ENCODE measurements at places on chromosomes 7 and 10. TPM values are rescaled to one million over a fixed set of nuclear protein-coding genes. Genes with fewer than 3 reads are reported as not detected.

Gene SPAM1
- 0.62 TPM for total RNA-seq

Gene SPDYE16
- total RNA-seq = 0.51 TPM

Gene SNCG
- 38.5 TPM for total RNA-seq

Gene GIMAP1
- total RNA-seq = 3.9 TPM

Gene SOSTDC1
- 3.0 TPM for total RNA-seq

Gene NDUFA5
- total RNA-seq = 53.3 TPM

GRCh38 chr7:148962823-148963582 lies 65.3 kb downstream of the PDIA4 start:
- peak overlapping the region; percentile 35 for H3K4me3 ChIP-seq
- H3K27ac ChIP-seq = peak overlapping the region; percentile 49
- no peaks in the 10 kb centered on the region for H3K27me3 ChIP-seq
- no peaks in the 10 kb centered on the region for H3K36me3 ChIP-seq
- peak; percentile 55 for DNase-seq
- no peaks in the 10 kb centered on the region for H3K4me1 ChIP-seq

- no peaks in the 10 kb centered on the region for H3K4me1 ChIP-seq
- no peaks in the 10 kb centered on the region for H3K27me3 ChIP-seq
- H3K36me3 ChIP-seq = no peaks in the 10 kb centered on the region
- DNase-seq = no peak
- no peak overlapping the region for H3K4me3 ChIP-seq
Measured at GRCh38 chr7:152126741-152127140, 101.3 kb downstream of the GALNT11 start.

DNA sequence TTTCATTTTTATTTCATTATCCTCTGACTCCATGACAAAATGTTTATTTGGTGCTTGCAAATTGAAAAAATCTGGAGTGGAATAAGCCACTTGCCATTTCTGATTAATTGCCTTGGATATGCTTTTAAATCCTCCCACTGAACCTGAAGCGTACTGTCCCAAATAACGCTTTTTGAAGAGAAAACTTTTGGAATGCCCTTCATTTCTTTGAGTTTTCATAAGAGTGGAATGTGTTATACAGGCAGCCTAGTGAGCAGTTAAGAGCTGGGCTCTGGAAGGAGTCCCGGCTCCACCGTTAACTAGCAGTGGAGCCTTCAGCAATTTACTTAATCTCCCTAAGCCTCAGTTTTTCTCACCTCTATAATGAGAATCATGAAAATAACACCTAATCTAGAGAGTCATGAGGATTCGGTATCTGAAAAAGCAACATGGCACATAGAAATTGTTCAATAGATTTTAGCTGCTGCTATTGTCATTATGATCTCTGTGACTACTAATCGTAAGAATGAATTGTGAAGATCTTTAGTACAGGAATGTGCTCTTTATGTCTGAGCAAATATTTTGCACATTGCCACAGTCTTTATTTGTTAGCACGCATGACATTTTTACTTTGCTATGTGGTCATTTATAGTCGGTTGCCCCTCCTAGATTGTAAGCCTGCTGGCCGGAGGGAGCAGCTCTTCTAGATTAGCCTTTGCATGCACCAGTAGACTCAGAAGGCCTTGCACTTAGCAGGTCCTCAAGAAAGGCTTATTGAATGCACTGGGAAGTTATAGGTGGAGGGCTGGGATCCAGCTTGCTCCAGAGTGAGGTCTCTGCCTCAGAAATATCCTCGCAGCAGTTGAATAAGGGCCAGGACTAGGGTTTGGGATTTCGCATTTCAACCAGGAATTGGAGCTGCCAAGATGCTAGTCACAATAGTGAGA lies 59.4 kb downstream of the PLCE1 start:
- no peaks in the 10 kb centered on the region for H3K36me3 ChIP-seq
- no peak overlapping the region for H3K27ac ChIP-seq
- DNase-seq = no peak
- no peaks in the 10 kb centered on the region for H3K27me3 ChIP-seq
- no peak overlapping the region for H3K4me3 ChIP-seq

DNA sequence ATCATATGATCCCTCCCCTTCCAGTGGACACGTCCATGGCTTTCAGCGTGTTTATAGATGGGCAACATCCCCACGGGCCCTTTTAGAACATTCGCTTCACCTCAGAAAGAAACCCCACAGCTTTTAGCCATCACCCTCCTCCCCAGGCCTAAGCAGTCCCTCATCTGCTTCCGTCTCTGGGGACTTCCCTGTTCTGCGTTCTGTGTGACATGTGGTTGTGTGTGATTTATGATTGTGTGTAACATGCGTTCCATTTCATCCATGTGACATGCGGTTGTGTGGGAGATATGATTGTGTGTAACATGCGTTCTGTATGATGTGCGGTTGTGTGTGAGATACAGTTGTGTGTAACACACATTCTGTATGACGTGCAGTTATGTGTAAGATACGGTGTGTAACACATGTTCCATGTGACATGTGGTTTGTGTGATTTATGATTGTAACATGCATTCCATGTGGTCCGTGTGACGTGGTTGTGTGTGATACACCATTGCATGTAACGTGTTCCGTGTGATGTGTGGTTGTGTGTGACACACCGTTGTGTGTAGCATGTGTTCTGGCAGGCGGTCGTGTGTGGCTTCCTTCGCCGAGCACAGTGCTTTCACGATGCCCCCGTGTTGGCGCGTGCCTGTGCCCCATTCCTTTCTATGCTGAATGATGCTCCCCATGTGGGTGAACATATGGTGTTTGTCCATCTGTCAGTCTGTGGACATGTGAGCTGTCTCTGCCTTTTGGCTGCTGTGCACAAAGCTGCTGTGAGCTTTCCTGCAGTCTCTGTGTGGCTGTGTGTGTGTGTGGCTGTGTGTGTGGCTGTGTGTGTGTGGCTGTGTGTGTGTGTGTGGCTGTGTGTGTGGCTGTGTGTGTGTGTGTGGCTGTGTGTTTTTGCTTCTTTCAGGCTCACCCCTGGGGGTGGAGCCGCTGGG lies 26.2 kb downstream of the PWWP2B start:
- no peaks in the 10 kb centered on the region for H3K27me3 ChIP-seq
- peaks cover 33% of the 10 kb centered on the region for H3K4me1 ChIP-seq
- H3K27ac ChIP-seq = peak overlapping the region; percentile 85
- no peaks in the 10 kb centered on the region for H3K36me3 ChIP-seq
- no peak for DNase-seq
- no peak overlapping the region for H3K4me3 ChIP-seq

DNA sequence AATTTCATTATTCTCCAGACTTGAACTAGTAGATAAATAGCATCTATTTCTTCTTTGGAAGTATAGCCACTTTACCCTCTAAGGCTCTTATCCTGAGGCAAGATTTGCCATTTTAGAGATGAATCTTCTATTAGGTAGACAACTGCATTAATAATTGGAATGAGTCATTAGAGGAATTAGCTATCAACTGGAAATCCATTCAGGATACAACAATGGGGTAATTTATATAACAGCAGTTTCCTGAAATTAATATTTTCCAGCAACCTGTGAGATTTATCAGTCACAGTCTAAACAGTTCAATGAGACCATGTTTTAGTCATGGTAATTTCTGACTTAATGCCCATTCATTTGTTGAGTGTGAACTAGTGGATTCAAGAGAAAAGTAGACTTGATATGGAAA lies 928.6 kb upstream of the MBL2 start:
- DNase-seq = no peak
- no peaks in the 10 kb centered on the region for H3K36me3 ChIP-seq
- no peak overlapping the region for H3K27ac ChIP-seq
- H3K4me1 ChIP-seq = no peaks in the 10 kb centered on the region
- no peaks in the 10 kb centered on the region for H3K27me3 ChIP-seq

DNA sequence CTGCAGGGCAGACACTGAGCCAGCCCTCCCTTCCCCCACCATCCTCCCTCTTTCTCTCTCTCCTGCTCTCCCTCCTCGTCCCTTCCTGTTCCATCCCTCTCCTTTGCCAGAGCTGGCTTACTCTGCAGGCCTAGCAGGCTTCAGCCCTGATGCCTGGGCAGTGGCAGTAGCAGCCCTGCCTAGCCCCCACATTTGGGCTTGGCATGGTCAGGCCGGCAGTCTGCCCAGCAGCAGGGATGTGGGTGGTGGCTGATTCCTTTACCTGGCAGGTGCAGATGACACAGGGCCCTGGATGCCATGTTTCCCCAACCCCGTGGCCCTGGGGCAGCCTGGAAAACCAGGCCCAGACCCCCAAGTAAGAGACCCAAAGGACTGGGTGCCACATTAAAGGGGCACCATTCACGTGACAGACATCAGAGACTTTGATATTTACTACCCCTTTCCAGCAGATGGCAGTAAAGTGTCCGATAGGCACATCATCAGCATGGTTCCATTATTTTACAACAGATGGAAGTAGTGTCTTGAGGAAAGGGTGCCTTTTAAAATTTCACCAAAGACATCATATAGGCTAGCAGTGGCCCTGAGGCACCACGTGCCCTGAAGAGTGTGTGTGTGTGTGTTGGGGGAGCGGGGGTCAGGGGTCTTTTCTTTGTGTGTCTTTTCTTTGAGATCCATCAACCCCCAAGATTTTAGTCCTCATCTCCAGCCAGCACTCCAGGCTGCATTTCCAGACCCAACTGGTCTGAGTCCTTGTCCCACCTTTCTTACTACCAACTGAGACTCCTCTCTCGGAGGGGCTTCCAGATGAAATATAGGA lies 5.9 kb downstream of the KCP start:
- H3K4me3 ChIP-seq = no peak overlapping the region
- no peaks in the 10 kb centered on the region for H3K27me3 ChIP-seq
- no peaks in the 10 kb centered on the region for H3K4me1 ChIP-seq
- no peak for DNase-seq
- no peaks in the 10 kb centered on the region for H3K36me3 ChIP-seq
- no peak overlapping the region for H3K27ac ChIP-seq

DNA sequence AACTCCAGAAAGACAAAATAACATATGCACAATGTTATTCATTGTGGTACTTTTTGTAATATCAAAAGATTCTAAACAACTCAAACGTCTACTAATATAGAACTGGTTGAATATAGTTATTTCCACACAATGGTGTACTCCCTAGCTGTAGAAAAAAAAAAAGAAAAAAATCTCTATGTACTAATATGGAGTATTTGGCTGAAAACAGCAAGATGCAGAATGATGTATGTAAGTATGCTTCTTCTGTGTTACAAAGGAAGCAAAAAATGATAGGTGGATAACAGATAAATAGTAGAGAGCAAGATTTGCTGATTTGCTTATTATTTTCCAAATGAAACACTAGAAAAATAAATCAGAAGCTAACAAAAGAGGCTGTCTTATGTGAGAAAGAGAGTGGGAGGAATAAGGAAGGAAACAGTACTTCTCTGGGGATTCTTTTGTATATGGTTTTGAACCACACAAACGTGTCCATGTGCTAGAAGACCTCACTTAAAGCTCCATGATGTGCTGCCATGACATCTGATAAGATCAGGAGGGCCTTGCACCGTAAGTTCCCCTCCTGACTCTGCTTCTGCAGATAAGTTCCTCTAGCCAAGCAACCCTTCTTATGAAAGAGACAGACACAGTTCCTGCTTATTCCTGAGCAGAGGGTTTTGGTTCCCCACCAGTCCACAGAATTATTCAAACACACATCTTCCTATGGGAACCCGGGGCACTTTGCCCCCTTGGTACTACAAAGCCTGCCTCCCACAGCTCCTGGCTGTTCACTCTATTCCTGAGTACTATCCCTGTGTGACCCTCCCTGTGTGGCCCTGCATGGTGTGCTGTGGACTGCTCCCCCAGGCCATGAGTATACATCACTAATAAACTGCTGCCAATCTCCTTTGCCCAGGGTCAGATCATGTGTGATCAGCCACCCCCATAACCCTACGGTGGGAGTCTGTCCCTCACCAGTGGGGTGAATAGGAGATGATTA lies 159.1 kb downstream of the CCDC71L start:
- no peak overlapping the region for H3K4me3 ChIP-seq
- H3K27me3 ChIP-seq = no peaks in the 10 kb centered on the region
- no peaks in the 10 kb centered on the region for H3K36me3 ChIP-seq
- no peak overlapping the region for H3K27ac ChIP-seq

DNA sequence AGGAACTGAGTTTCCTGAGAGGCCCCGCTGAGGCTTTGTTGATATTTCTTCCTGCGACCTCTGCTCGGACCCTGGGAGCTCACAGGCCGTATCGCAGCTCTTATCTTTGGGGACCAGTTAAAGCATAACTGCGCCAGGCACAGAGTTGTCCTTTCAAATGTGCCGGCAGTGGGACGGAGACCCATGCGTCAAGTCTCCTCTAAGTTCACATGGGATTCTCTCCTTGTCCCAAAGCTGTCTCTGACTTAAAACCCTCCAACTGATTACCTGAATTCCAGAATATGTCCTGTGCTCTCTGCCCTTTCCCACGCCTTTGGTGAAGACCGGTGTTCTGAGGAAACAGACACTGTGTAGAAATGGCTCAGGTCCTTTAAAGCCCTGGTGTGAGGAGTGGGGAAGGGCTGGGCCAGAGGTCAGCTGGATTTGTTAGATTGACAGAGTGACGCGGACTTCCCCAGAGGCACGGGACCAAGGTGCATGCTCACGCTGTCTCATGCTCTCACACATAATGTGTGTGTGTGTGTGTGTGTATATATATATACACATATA lies 169.8 kb downstream of the EGFR start:
- peak overlapping the region; percentile 8 for H3K27ac ChIP-seq
- no peak overlapping the region for H3K4me3 ChIP-seq
- H3K4me1 ChIP-seq = peaks cover 14% of the 10 kb centered on the region

- peak overlapping the region; percentile 79 for H3K27ac ChIP-seq
- H3K4me1 ChIP-seq = peaks cover 4% of the 10 kb centered on the region
Measured at GRCh38 chr10:122142641-122143237, 128.4 kb upstream of the BTBD16 start.

- H3K4me3 ChIP-seq = no peak overlapping the region
- no peaks in the 10 kb centered on the region for H3K27me3 ChIP-seq
- DNase-seq = no peak
- no peaks in the 10 kb centered on the region for H3K36me3 ChIP-seq
- no peak overlapping the region for H3K27ac ChIP-seq
Measured at GRCh38 chr10:70613941-70614340, 11.4 kb upstream of the PRF1 start.

GRCh38 chr10:74544106-74544505 lies 282.3 kb upstream of the KAT6B start:
- no peaks in the 10 kb centered on the region for H3K4me1 ChIP-seq
- no peak overlapping the region for H3K27ac ChIP-seq
- no peak for DNase-seq
- H3K4me3 ChIP-seq = no peak overlapping the region
- H3K36me3 ChIP-seq = no peaks in the 10 kb centered on the region

GRCh38 chr7:80482950-80483349 lies 28.9 kb downstream of the GNAT3 start:
- no peaks in the 10 kb centered on the region for H3K36me3 ChIP-seq
- no peak for DNase-seq
- H3K4me3 ChIP-seq = no peak overlapping the region
- no peaks in the 10 kb centered on the region for H3K27me3 ChIP-seq
- H3K4me1 ChIP-seq = no peaks in the 10 kb centered on the region
- no peak overlapping the region for H3K27ac ChIP-seq

- no peak overlapping the region for H3K27ac ChIP-seq
- no peak overlapping the region for H3K4me3 ChIP-seq
- DNase-seq = no peak
- H3K27me3 ChIP-seq = no peaks in the 10 kb centered on the region
- H3K36me3 ChIP-seq = no peaks in the 10 kb centered on the region
Measured at GRCh38 chr7:96441436-96442084, 119.7 kb upstream of the SLC25A13 start.

- no peak overlapping the region for H3K4me3 ChIP-seq
- no peak for DNase-seq
- no peaks in the 10 kb centered on the region for H3K36me3 ChIP-seq
- no peak overlapping the region for H3K27ac ChIP-seq
- no peaks in the 10 kb centered on the region for H3K27me3 ChIP-seq
Measured at GRCh38 chr10:12595936-12596576, 246.7 kb downstream of the CAMK1D start.

GRCh38 chr7:107917763-107918651 lies 27.0 kb downstream of the DLD start:
- H3K27me3 ChIP-seq = no peaks in the 10 kb centered on the region
- no peaks in the 10 kb centered on the region for H3K4me1 ChIP-seq
- H3K36me3 ChIP-seq = no peaks in the 10 kb centered on the region
- H3K4me3 ChIP-seq = no peak overlapping the region
